ENCODE measurements at places on chromosomes 6 and 20.

DNA sequence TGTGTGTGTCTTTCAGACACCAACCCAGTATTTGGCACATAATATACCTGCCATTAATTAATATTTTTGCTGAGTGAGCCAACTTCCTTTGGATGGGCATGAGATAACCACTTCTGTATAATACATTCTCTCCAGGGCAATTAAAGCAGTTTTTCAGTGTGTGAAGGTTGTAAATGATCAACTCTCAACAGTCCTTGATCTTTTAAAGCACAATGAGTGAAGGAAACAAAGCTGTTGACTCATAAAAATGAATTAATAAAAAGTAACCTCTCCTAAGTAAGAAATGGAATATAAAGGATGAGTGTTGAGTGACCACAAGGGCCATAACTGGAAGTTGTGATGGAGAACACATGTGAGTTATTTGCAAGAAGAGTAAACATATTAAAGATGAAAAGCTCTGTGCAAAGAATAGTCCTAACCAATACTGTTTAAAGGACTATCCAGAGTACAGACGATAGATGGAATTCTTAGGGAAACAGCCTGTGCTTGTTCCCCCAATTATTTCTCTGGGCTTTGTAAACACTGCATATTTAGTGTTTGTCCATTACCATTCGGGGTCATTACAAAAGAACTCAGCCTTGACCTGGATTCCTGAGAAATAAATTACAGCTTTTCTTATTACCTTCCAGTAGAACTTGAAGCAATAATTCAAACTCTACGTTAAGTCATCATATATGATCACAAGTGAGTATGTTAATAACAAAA is 446.2 kb downstream of the PLCB1 start:
- DNase-seq: no peak

GRCh38 chr20:24872291-24873024 is 76.6 kb upstream of the CST7 start:
- no peak for DNase-seq

- peak; percentile 13 for DNase-seq
Observed at GRCh38 chr6:34051331-34051919, 94.5 kb downstream of the GRM4 start.

GRCh38 chr20:44600758-44601201 is 18.4 kb downstream of the PKIG start:
- no peak for DNase-seq

- DNase-seq: peak; percentile 26
Observed at GRCh38 chr20:19603376-19603750, 154.7 kb upstream of the RIN2 start.

- no peak for DNase-seq
Observed at GRCh38 chr6:40627316-40627715, 40.2 kb upstream of the LRFN2 start.

GRCh38 chr6:39493777-39494176 is 171.3 kb upstream of the KCNK16 start:
- no peak for DNase-seq

DNA sequence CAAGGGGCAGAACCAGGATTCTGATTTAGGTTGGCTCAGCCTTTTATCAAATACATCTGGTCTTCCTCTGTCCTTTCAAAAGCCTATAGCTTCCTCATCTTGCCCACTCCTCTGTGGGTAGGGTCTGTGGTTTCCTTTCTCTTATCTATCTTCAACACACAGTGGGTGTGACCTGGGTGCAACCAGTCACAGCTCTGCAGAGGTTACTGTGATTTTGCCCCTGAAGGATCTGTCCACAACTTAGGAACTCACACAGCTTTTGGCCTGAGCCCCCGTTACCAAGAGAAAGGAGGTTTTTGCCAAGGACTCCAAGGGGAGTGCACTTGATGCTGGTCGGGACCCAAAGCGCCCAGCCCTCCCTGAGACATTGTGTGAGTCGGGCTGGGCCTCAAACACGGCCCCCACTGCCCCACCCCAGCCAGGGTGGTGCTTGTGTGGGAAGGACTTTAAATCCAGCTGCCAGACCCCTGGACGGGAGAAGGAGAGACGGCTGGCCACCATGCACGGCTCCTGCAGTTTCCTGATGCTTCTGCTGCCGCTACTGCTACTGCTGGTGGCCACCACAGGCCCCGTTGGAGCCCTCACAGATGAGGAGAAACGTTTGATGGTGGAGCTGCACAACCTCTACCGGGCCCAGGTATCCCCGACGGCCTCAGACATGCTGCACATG is at the start of gene PI16:
PI16 (plus strand) TSS at position 477 of the 670 bp plus-strand sequence; CDS start at position 500, 23 bp downstream.
- no peak for DNase-seq

DNA sequence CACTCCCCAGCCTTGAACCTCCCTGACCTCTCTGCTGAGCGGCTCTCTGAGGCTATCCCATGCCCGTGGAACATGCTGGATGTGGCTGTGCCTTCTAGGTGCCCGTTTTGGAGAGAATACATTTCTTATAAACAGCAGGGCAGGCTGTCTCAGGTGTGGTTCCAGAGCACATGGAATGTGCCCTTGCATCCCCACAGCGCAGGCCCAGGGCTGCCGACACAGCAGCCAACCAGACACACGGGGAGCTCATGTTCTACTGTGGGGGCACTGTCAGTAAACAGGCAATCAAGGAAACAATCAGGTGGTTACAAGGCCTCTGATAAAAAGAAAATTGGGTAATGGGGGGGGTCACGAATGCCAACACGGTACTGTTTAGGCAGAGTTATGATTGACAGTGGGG is 30.8 kb downstream of the FOXC1 start:
- DNase-seq: no peak

DNA sequence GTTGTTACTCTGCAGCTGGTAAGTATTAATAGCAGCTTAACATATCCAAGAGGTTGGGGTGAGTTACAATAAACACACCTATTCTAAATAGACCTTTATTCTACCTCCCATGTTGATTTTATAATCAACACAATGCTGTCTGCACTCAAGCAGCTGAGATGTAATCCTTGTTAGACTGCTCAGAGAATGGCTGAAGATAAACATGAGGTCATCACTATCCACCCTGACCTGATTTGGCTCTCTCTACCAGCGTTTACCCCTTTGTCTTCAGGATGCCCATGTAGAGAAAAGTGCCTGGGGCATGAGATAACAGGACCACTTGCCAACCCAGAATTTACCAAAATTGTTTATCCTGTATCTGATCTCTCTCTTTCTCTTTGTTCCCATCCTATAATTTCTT is 220.7 kb upstream of the DEFB112 start:
- no peak for DNase-seq

DNA sequence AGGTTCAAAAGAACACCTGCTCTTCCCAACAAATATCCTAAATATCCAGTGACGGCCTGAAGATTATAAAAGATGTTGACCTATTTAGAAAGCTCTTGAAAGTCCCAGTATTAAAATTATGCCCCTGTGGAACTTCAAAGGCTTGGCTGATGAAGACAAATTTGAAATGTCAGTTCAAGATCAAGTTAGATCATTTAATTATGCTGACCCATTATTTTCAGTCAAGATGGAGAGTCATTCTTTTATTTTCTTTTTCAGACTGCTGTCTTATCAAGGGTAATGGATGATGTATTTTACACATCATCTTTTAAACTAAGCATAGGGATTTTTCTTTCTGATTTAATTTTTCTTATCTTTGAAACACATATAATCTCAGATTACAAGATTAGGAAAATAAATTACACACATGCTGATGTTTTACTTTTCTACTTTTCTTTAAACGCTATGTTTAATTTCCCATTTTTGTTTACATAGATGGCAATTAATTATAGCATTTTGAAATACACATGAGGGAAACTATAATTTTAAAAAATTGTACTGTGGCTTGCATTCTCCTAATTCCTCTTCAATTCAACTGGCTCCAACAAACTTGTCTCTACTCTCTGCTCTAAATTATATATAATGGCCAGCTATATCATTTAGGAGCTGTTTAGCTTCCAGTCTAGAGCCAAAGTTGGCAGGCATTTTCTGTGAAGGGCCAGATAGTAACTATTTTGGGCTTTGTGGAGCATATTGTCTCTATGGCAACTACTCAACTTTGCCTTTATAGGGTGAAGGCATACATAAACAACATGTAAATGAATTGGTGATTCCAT is 123.7 kb downstream of the RCAN2 start:
- DNase-seq: peak; percentile 52
